SIG-M5 (cell line): ENCODE measurements at places on chromosomes 3 and 15.

GRCh38 chr15:39287322-39288195 is 293.3 kb upstream of the THBS1 start:
- no peak for DNase-seq

- DNase-seq, result no peak
These were observed 14.5 kb downstream of the APBA2 start for GRCh38 chr15:28900041-28900891.

GRCh38 chr15:70853973-70854665 is at the start of gene LARP6:
Gene LARP6, minus strand, starts transcription at chr15:70854157. Its CDS starts 69 bp downstream, at chr15:70854088.
- DNase-seq, result no peak

DNA sequence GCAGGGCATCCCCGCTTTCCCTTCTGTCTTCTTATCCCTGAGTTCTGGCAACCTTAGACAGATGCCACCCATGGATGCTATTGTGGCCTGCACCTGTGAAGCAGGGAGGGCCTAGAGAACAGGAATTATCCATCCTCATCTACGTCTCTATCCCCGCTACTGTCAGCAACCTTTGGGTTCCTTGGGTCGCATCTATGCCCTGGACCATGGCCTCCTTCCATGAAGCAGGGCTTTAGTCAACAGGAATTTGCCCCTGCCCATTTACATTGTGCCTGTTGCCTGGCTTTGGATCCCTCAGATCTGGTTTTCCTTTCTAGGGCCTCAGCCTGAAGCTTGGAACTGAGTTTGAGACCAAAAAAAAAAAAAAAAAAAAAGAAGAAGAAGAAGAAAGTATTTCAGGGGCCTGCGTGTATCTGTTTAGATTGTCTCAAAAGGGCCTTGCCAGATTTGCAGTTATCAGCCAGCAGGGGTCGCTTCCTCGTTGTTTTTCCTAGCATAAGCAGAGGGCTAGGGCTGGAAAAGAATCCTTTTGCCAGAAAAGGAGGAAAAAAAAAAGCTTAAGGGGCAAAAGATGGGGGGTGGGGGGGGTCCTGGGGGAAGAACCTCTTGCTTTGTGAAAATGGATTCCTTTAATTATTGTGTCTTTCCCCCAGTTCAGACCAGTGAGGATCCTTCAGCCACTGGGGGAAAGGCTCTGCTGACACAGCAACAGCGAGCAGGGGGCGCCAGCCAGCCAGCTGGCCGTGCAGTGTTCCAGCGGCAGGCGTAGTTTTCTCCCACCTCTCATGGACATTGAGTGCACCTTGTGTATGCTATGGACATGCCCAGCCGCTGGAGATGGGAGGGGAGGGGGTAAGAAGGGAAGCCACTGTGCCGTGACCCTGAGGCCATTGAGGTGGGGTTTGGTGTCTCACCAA is 65.7 kb upstream of the ALDH1L1 start:
- no peak for DNase-seq

DNA sequence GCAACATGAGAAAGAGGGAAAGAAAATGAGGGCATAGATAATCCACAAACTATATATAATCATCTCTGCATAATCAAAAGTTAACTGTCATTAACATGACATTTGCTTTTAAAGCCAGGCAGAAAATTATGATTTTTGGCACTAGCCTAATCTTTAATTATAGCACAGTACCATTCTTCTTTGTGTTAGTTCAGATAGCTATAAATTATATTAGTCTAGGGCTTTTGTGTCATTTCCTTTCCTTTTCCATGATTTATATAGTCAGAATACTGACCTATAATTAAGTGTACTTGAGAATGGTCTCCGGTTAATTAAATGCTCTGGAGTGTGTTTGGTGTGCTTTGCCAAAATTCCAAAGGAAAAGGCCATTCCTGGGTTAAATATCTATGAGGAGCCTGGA is 441.9 kb upstream of the THRB start:
- no peak for DNase-seq

DNA sequence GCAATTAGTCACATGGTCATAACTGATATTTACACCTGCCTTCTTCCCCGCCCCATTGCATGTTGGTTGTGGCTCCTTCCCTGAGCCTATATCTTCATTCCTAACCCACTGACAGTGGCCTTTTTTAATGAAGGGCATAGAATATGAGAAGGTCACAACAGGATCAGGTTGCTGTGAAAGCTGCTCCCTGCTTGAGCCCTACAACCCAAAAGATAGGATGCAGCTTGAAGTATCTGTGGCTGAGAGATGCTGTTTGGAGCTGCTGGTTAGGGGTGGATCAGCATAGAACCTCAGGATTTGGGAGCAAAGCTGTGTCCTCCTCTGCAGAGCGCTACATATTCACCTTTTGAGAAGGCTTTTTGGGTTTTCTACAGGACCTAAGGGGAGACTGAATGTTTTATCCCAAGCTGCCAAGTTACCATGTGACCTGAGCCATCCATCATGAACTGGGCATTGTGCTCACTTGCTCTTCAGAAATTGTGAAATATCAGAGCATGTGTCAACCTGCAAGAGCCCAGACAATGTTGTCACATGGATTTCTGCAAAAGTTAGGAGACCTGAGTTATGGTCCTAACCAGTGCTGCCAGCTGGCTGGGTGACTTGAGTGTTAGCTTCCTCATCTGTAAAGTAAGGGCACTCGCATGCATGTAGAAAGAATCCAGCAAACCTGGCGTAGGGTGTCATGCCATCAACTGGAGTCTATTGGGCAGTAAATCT is 49.8 kb upstream of the ARL8B start:
- DNase-seq, result no peak

DNA sequence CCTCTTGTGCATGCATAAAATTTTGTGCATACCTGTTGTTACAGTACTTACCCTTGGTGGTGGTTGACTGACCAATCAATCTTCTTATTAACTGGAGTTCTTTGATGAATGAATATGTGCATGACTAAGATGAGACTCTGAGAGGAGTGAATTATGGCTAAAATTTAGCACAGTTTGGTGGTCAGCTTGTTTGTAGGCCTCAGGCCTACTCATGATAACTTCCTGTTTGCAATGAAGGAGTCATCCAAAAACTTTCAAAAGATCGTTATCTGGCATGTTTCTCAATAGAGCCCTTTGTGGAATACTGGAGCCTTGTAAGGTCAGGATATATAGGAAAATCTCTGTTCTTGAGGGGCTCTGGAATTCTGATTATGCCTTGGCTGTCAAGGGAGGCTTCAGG is 66.5 kb downstream of the LEKR1 start:
- DNase-seq, result no peak

DNA sequence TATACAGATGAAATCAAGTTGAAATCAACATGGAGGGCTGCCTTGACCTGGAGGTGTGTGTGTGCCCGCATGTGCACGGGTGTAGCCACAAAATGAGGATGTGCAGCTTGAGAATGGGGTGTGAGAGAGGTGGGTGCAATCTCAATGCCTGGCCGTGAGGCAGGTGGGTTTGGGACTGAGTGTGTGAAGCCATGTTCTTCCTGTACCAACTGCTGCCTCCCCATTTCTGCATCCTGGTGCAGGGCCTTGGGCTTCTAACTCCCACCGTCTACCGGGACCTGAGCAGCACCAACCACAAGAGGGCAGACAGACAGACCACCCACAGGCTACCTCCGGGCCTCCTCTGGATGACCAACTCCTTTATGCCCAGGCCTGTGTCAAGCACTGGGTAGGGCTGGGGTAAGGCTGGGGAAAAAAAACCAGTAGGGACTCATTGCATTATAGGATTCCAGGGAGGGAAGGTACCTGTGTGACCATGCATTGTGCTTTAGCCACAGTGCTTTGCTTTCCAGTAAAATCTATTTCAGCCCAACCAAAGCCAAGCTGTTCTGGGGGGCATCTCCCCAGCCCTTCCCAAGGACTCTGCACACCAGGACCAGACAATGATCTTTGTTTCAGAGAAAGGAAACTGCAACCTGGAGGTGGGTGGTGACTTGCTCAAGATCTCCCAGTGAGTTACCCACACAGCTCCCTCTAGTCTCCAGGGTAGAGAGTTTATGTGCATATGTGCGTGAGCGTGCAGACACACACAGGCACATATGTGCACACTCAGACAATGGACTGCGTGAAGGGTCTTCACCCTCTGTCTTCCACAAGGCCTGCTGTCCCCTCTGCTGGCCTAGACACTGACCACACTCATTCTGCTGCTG is 162.2 kb upstream of the TLE3 start:
- DNase-seq, result no peak

GRCh38 chr3:14274999-14275961 is 96.7 kb downstream of the LSM3 start:
- no peak for DNase-seq

DNA sequence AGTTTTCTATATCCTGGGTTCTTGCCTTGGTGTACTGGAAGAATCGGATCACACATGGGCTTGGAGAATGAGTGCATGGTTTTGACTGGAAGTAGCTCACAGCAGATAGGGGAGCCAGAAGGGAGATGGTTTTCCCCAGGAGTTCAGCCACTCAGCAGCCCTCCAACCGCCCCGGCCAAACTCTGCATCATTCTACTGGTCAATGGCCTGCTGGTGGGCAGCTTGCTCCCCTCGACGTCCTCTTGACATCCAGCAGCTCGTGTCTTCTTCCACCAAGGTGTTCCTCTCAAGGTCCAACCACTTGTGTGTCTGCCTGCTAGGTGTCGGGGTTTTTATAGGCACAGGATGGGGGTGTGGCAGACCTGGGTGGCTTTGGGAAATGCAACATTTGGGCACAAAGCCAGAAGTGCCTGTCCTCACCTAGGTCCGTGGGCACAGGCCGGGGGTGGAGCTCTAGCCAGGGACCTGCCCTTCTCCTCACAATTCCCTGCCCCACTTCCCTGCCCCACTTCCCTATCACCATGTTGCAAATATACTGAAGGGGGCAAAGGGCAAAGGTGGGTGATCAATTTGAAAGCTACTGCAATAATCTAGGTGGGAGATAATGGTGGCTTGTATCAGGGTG is 3.0 kb upstream of the GTPBP8 start:
- DNase-seq, result no peak

- no peak for DNase-seq
These were observed at the start of gene B3GALNT1 for GRCh38 chr3:161104561-161105551. Gene B3GALNT1, minus strand, starts transcription at chr3:161105349. Its CDS starts 18,595 bp downstream, at chr3:161086754.

DNA sequence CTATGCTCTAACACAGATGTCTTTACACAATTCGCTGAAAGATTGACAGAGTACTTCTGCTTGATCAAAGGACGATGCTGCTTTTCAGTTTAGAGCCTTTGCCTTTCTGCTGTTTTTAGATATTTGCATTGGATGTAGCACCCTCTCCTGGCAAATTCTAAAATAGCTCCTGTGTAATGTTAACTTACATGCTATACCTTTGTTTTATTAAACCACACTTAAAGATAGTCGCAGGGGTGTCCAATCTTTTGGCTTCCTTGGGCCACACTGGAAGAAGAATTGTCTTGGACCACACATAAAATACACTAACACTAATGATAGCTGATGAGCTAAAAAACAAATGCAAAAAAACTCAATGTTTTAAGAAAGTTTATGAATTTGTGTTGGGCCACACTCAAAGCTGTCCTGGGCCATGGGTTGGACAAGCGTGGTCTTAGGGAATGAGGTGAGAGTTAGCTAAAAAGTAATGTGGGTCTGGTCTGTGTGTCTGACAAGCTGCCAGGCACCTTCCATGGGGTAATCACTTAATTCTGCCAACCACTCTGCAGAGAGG is 62.9 kb downstream of the ATG7 start:
- no peak for DNase-seq

- DNase-seq, result no peak
These were observed 8.5 kb upstream of the BDH1 start for GRCh38 chr3:197564097-197564843.

GRCh38 chr3:138241676-138242075 is 54.6 kb downstream of the ARMC8 start:
- DNase-seq, result no peak

GRCh38 chr15:52415628-52416027 is 113.1 kb downstream of the MYO5A start:
- no peak for DNase-seq

DNA sequence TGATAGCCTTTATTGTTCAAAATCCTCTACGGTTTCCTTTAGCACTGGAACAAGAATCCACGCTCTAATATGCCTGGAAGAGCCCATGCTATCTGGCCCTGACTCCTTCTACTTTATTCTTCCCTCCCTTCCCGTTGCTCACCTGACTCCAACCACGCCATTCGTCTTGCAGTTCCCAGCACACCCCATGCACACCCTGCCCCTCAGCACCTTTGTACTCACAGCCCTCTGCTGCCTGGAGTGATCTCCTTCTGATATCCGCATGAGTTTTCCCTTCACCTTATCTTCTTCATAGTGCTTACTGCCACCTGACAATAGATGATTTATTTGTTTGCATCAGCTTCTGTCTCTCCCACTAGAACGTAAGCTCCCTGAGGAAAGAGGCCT is 16.6 kb upstream of the BCL2A1 start:
- DNase-seq, result no peak

DNA sequence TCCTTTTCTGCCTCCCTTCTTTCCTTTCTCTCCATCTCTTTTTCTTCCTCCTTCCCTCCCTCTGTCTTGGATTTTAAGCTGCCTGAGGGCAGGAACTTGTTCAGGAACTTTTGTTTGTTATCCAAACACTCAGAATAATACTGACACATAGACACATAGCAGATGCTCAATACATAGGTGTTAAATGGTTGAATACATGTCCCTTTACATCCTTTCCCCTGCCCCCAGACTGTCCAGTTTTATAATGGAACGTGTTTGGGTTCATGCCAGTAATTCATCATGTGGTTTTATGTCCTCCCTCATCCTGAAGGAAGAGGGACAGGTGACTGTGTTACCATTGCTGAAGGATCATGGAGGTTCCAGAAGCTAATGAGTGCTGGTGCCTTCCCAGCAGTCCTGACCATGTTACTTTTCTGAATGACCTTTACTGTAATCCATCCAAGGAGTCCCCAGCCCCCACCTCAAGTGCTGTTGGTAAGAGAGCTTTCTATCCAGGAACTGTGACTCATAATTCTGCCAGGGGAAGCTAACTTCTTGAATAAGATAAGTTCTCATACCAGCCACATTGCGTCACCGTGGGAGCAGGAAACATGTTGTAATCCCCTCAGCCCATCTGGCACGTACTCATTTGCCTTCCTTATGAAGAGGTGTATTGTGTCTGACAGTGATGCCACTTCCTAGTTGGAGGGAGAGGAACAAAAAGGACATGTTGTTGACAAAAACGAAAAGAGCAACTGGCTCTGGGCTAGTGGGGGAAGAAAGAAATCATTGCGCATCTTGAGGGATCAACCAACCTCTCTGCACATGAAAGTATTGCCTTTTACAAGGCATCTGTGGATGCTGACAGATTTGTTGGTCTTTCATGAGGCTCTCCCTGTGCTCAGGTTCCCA is 52.4 kb downstream of the IL1RAP start:
- DNase-seq, result peak; percentile 99

GRCh38 chr15:56327721-56328502 is 37.3 kb upstream of the TEX9 start:
- DNase-seq, result no peak
